ENCODE measurements at places on chromosomes 6 and 20.

- DNase-seq = no peak
Observed at GRCh38 chr20:16027686-16028085, 545.6 kb downstream of the KIF16B start.

GRCh38 chr20:63708301-63709148 lies 686 bp downstream of the ZGPAT start:
- DNase-seq = no peak

GRCh38 chr6:170090561-170090960 lies 200.3 kb downstream of the DLL1 start:
- no peak for DNase-seq

GRCh38 chr6:94446120-94446519 lies 1026.8 kb upstream of the EPHA7 start:
- DNase-seq = no peak

GRCh38 chr6:166460473-166461437 lies 78.0 kb upstream of the MPC1 start:
- no peak for DNase-seq

- DNase-seq = no peak
Observed at GRCh38 chr6:155219299-155219698, 44.5 kb upstream of the CLDN20 start.

DNA sequence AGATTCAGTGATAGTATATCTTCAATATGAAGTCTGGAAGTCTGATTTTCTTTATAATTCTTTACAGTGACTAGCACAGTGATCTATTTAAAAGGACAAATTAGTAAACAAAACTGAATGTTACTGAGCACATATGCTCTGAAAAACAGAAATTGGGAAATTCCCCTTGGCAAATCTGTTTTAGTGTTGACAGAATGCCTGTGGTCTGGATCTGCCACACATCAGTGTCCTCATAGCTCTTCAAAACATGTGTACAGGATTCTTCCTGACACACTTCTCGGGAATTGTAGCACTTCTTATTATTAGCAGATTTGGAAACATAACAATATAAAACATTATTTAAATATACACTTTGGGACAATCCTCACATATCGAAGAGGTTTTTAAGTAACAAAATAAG lies 354.3 kb downstream of the COL12A1 start:
- no peak for DNase-seq

DNA sequence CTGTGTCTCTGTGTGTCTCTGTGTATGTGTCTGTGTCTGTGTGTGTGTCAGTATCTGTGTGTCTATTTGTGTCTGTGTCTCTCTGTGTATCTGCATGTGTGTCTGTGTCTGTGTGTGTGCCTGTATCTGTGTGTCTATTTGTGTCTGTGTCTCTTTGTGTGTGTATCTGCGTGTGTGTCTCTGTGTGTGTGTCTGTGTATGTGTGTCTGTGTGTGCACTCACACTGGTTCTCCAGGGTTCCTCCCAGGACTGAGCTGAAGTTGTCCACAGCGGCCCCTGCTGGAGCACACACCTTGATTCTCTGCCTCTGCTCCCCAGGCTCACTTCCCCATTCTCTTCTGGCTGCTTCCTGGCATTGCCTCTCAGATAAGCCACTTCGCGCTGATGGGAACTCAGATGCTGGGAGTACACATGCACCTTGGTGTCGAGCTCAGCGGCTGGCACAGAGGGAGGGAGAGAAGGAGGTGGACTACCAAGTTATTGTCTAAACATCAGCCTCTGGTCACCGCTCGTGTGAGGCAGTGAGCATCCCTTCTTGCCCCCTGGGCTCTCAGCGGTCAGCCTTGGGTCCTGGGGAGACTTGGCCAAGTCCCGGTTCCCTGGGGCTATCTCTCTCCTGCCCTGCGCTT lies 104.9 kb upstream of the NXT1 start:
- DNase-seq = no peak

DNA sequence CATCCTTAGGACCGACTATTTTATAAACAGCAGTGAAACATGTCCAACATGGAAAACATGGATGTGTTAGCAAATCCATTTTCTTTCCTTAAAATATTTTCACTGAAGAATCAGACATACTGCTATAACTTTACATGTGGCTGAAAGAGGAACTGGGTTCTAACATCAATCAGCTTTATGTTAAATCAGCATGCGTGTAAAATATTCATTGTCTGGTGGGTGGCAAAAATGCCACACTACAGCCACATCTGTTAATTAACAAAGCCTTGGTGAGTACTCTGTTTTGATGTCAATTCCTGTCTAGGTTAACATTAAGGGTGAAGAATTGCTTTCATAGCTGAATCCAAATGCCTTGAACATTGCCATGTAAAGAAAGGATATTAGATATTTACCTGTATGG lies 222.6 kb upstream of the CEP162 start:
- no peak for DNase-seq

GRCh38 chr6:167130008-167130677 lies 7.2 kb downstream of the CCR6 start:
- DNase-seq = no peak

- DNase-seq = no peak
Observed at GRCh38 chr6:114344246-114344970, 1.6 kb upstream of the HS3ST5 start.

- no peak for DNase-seq
Observed at GRCh38 chr20:21670126-21670525, 35.3 kb upstream of the PAX1 start.

DNA sequence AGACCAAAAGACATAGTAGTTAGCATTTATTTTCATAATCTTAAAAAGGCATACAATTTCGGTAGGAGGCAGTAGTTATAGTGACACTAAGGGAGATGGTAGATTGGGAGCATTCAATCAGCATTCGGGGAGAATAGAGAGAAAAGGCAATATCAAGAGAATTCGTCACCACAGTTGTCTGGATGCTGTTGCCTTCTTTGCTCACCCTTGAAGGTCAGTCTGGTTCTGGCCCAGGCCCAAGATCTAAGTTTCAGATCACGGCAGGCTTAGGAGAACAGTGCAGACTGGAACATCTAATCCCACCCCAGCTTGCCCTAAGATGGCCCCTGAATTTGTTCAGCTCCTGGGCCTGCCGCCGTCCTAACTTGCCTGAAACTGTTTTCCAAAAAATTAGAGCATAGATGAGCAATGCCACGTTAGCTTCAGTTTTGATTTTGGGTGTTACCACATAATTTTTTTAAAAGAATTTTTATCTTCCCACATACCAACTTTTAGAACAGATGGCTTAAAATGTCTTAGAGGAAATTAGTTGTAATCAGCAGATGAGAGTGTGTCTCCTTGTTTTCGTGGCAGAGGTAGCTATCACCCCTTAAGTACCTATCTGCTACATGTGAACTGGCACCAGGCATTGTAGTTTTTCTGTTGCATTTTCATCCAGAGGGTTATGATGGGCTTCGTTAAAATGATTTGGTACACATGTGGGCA lies 8.3 kb upstream of the CEP85L start:
- DNase-seq = no peak

DNA sequence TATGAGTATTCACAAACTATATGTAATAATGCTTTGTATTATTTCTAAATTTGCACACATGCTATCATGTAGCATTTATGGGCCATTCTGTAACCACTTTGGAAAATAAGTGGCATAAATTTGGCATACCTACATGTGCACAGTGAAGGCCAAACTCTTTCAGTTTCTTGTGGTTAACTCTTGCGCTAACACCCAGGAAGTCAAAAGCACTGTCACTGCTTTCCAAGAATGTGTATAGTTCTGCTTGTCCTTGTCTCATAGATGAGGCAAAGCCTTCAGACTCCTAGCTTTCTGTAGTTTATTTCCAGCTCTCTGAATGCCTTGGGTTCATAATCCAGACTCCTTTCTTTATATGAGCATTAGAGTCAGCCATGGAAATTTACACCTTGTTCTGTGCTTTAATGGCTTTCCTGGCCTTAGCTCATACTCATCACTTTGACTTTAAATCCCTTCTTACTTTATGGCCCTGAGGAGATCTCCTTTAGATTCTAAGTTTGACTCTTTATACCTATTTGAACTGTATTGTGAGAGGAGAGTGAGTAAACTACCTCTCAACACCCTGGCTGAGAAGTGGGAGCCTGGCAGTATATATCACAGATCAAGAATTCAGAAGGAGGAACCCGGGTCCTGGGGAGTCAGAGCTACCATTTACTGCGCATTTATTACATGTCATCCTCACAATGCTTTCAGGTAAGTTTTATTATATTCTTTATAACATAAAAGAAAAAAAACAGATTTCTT lies 949 bp upstream of the SLC17A3 start:
- no peak for DNase-seq

- DNase-seq = no peak
Observed at GRCh38 chr6:130982941-130983456, 80.0 kb downstream of the EPB41L2 start.

DNA sequence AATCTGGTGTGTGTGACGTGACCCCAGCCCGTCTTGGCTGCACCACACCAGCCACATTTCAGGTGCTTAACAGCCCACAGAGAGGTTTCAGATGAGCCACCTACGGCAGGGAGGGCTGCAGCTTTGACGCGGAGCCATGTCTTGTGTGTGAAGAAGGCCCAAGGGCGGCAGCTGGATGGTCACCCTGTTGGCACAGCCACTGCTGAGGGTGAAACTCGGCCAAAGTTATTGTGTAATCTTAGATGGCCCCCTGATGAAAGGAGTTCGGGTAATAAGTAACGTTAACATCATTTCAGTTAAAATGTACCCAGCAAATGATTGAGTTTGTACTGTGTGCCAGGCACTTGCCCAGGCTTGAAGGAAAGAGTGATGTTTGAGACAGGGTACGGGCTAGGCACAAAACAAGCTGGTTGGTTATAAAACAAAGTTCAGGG lies 97.2 kb downstream of the SSR1 start:
- no peak for DNase-seq

- DNase-seq = no peak
Observed at GRCh38 chr6:35080016-35080680, 61.0 kb downstream of the TCP11 start.

DNA sequence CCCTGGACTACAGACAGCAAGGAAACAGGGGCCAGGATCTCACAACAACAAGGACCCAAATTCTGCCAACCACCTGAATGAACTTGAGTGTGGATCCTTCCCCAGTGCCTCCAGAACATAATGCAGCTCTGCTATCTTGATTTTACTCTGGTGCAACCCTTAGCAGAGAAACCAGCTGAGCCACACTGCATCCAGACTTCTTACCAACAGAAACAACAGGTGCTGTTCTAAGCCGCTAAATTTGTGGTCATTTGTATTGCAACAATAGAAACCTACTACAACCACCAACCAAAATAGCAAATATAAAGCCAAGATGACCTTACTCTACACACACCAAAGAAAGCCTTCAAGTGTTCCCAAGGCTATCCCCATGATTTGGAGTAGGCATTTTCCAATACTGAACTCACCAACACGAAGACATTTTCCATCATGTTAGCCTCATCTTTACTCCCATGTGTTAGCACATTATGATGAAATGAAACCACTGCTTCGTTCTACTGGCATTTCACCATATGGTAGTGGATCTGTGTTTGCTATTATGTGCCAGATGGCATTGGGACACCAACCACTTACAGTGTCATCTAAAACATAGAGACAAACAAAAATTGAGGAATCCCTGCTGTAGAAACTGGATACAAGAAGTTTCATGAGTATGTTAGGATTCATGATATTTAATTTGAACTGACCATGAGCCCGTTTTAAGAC lies 249.8 kb upstream of the ID4 start:
- no peak for DNase-seq

DNA sequence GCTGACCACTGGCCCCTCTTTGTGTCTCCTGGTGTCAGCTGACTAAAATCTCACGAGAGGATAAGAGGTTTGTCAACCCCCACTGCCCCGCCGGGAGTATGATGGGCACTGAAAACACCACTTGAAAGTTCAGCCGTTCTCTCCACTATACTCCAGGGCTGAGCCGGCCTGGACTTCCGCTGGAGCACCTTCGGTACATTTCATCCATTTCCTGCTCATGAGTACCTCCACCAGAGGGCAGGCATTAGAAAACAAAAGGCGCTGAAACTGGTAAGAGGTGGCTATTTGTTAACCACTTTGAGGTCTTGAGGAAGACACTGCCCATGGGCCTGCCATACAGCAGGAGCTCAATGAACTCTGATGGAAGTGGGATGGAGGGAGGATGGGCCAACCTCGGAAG lies 17.9 kb upstream of the ANKRD60 start:
- no peak for DNase-seq

DNA sequence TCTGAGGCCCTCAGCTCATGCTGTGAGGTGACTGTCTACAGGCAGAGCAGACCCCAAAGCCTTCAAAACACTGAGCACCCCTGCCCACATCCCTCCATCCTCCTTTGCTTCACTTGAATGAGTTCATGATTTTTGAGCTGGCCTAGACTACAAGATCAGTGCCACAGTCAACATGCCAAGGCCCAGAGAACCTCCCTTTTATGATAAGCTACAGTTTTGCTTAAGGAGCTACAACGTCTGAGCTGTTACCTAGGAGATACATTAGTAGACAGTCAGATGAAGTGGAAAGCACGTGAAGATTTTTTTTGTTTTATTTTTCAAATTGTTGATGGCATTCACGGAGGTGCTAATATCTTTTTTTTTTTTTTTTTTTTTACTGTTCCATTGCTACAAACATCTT lies 139.0 kb downstream of the SOBP start:
- no peak for DNase-seq

- DNase-seq = no peak
Observed at GRCh38 chr20:4947817-4948559, 53.3 kb downstream of the SLC23A2 start.

DNA sequence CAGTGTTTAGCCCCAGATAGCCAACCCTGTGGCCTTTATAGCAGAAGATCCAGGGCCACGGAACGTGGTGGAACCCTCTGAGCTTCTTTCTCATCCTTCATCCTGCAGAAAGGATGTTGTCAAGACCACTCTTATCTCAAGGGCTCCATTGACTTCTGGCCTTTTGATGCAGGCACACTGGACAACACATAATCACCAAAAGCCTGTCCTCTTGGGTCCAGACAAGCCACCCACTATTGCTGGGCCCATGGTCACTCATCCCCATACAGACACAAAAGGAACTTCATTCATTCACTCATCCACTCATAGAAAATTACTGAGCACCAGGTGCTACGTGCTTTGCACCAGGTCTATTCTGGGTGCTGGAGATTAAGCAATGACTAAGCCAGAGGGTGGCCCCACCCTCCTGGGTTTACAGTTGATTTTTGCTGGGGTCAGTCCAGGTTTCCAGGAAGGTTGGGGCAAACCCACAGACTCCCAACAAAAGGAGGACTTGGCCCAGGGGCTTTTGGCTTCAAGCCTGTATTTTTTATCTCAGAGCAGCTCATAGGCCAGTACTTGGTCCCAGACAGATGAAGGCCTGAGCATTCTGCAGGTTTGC lies 2.4 kb downstream of the CST8 start:
- no peak for DNase-seq
